SK-N-SH (cell line): ENCODE measurements at places on chromosomes 12 and 14. TPM values are rescaled to one million over a fixed set of nuclear protein-coding genes. Genes with fewer than 3 reads are reported as not detected.

DNA sequence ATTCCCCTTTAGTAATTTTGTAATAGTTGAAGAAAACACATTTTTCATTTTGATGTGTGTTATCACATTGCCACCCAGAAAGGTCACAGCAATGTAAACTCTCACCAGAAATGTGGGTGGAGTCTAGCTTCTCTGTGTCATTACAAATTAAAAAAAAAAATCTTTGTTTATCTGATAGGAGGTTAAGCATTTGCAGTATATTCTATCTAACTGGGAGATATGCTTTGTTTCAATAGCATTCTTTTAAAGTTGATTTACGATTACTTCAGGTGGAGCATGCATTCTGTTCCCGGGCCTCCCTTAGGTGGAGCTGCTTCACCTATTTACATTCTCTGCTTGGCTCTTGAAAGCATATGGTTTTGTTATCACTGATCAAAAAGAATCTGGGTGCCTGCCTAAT lies 7.8 kb downstream of the ADIPOR2 start:
- no peak for DNase-seq

DNA sequence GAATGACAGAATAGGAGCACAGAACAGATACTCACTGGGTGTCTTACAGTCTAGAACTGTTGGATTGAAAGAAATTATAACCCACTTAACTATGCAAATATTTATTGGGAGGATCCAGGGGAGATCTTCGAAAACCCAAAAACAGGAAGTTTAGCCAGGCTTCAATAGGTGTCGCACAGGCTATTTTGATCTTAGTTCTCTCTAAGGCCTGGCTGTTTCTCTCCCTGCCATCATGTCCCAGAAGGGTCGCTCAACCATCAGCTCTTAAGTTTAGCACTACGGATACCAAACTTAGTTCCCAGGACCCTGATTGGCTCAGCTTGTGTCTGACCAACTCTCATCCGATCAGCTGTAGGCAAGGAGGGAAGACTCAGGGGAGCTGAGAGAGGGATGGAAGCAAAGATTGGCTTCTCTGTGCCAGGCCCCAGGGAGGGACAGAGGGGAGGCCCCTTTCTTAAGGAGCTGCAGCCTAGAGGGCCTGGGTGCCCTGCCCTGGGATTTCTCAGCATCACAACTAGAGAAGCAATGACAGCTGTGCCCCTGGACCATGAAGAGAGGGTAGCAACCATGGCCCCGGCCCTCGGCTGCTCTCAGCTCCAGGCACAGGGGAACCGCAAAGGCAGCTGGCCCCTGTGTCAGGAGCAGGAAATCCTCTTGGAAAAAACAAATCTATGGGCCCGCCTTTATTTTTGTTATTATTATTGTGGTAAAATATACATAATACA lies 13.5 kb downstream of the PHETA1 start:
- DNase-seq = no peak

Gene TMCC3
- polyA plus RNA-seq = 0.42 and 0.53 TPM in 2 replicates

GRCh38 chr12:112900298-112901145 lies 6.2 kb upstream of the OAS1 start:
- DNase-seq = peak; percentile 50

Gene KRT8
- 47.7 and 49.4 TPM in 2 replicates for polyA plus RNA-seq

DNA sequence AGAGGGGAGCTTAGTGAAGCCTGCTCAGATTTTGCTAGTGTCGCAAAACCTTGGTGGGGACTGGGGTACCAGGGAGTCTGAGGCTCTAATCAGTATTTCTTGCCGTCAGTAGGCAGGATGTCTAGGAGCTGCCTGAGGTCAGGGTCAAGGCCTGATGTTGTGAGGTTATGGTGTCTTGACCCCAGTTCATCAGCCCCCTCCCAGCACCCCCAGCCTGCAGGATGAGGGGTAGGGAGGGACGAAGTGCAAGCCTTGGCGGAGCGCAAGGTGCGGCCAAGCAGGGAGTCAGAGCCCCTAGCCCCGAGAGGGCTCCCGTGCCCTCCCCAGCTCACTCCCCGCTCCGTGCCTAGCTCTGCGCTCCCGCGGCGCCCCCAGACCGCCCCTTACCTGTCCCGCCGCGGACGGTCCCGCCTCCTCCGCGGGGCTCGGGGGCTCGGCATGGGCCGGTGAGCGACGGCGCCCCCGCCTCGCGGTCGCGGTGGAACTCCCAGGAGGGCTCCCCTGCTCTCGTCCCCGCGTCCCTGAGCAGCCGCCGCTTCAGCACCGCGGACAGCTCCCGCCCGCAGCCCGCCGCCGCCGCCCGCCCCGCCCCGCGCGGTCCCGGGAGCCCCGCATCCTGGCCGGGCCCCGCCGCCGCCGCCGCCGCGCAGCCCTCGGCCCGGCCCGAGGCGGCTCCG lies 347 bp downstream of the SYNDIG1L start:
- DNase-seq = peak; percentile 83

- no peak for DNase-seq
These were observed 39.7 kb upstream of the STAB2 start for GRCh38 chr12:103547376-103547775.

GRCh38 chr14:72907886-72908285 lies 14.0 kb upstream of the DPF3 start:
- no peak for DNase-seq

- no peak for DNase-seq
These were observed 1077.0 kb downstream of the LRFN5 start for GRCh38 chr14:42683707-42684106.

GRCh38 chr14:32319368-32320049 lies 9.6 kb upstream of the AKAP6 start:
- no peak for DNase-seq

Gene GPR162
- 16.4 and 18.6 TPM in 2 replicates for polyA plus RNA-seq

- DNase-seq = peak; percentile 27
These were observed 14.5 kb downstream of the BAG5 start for GRCh38 chr14:103547941-103548462.

DNA sequence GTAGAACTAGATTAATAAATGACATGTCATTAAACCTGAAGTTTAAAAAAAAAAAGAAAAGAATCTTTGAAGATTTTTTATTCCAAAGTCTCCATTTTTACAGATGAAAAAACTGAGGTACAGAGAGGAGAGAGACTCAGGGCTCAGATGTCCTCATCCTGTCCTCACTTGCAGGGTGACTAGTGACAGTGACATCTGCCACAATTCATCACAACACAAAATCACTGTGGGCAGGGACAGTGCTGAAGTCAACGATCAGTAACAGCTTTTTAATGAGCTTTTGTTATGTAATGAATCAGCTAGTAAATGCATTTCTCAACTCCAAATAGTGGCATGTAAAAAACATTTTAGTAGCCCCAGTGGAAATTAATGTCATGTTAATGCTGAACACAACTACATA lies 138.5 kb downstream of the NTF3 start:
- no peak for DNase-seq

DNA sequence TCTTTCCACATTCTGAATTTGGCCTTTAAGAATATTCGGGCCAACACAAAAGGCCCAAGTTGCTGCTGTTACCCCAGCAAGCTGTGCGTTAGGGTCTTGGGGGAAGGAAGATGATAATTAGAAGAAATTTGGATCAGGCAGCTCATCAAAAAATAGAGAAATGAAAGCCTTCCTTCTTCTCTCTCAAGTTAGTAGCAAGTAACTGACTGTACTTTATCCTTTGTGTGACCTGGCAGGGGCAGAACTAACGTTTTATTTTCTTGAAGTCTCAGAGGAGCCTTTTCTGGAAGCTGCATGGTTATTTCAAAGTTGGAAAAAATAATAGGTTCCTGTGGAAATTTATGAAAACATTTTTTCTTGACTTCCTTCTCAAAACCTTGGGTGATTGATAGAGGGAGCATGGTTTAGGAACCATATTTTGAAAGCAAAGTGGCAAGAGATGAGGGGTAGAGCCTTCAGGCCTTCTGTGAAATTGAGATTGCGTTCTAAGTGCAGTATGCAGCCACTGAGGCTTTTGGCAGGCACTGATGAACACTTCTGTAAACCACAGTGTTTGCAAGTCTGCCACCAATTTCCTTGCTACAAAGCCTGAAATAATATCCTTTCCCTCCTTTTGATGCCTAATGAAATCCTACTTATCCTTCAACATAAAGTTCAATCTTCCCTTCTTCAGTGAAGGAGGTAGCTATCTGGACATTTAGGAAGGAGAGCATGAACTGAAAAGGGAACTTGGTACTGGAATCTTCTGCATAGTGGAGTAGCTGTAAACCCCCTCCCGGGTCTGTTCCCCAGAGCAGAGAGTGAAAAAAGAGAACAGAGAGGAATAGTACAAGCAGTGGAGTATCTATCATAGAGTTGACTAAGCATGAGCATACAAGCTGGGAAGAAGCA lies 123.2 kb downstream of the FGD4 start:
- no peak for DNase-seq

GRCh38 chr12:80936642-80937390 lies 918 bp downstream of the LIN7A start:
- DNase-seq = peak; percentile 44

DNA sequence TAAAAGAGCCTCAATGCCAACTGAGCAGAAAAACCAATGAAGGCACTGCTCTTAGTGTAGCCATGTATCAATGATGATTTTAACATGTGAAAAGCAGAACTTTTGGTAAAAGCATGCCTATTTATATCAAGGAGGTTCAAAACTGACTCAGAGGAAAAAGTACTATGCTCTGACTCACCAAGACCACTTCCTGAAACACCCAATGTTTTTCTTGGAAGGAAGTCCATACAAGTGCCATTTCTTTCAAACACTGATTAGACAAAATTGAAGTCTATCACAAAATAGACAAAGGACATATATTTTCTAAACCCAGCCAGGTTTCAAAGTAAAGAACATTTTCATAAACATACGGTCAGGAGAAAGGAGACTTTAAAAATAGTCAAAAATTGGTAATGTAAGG lies 88.6 kb downstream of the EPS8 start:
- DNase-seq = no peak

DNA sequence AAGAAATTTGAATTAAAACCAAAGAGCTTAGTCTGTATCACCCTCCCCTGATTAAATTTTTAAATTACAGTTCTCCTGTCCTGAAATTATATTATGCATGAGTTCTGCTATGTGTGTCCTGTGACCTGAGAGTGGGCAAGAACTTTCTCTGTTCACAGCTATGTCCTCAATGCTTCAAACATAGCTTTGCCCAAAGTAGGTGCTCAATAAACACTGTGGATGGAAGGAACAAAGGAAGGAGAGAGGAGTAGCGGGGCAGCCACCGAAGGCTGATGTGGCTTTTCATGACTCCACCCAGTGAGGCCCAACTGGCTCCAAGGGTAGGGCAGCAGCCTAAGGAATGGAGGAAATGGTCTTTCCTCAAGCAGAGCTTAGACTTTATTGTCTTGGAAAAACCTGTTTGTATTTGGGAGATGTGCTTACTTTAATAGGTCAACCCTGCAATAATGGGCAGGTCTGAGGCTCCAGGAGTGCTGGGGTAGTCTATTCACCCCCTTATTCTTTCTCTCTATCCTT lies 7.6 kb upstream of the MARK3 start:
- DNase-seq = no peak

Gene JAG2
- polyA plus RNA-seq = 1.7 TPM in 2 replicates

Gene SYT1
- polyA plus RNA-seq = 12.7 and 17.0 TPM in 2 replicates

Gene TDRD9
- not detected in 2 replicates for polyA plus RNA-seq

Gene NGB
- polyA plus RNA-seq = not detected in 2 replicates

GRCh38 chr12:76719171-76720041 lies 44.5 kb upstream of the ZDHHC17 start:
- no peak for DNase-seq

DNA sequence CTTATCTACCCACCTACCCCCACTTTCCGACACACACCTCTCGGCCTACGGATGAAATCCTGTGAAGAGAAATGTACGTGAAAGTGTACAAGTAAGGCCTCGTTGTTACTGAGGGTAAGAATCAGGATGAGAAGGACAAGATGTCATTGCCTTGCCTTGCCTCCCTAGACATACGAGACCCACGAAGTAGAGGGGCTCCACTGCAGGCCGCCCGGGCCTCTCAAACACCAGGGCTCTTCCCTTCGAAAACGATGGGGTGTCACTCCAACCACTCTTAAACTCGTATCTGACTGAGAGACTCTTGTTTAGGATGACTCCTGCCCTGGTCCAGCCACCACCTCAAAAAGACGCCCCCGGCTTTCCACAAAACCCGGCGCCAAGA lies 498 bp downstream of the RACGAP1 start:
- no peak for DNase-seq

GRCh38 chr14:90659156-90659555 lies 157.1 kb downstream of the TTC7B start:
- DNase-seq = no peak

GRCh38 chr12:32964981-32965585 lies 68.5 kb upstream of the PKP2 start:
- no peak for DNase-seq

Gene RFC5
- polyA plus RNA-seq = 15.3 and 16.0 TPM in 2 replicates

DNA sequence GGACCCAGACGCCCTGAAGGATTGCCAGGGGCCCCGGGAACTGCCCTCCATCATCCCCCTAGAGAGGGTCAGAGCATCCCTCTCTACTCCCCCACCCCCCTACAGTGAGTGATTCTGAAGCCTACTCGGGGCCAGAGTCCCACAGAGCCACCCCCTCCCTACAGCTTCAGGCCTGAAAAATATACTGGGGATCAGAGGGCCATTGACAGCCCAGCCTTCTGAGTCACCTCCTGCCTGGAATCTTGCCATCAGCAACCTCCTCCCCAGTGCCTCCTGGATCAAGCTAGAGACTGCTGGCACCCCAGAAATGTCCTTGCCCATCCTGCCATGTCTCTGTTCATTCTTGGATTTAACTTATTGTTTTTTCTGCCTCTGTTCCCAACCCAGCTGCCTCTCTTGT lies 21.7 kb upstream of the MIA2 start:
- DNase-seq = no peak

Gene MYF6
- polyA plus RNA-seq = not detected in 2 replicates

GRCh38 chr14:99737451-99737951 lies 53.4 kb downstream of the CYP46A1 start:
- DNase-seq = peak; percentile 67

DNA sequence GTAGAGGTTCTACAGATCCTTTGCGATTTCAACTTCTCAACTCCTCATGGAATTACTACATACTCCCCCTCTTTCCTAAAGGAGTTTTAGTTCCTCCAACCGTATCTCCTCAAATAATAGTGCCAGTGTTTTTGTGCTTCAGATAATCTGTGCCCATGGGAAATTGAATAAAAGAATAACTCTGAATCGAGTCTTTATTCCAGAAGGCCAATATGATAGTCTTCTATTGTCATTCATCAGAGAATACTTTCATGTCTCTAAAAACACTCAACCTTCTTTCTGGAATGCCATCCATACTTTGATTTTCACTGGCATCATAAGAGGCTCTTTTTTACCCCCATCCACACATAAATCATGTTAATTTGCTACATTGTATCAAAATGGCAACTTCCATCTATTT lies 911.3 kb upstream of the USP15 start:
- DNase-seq = no peak

DNA sequence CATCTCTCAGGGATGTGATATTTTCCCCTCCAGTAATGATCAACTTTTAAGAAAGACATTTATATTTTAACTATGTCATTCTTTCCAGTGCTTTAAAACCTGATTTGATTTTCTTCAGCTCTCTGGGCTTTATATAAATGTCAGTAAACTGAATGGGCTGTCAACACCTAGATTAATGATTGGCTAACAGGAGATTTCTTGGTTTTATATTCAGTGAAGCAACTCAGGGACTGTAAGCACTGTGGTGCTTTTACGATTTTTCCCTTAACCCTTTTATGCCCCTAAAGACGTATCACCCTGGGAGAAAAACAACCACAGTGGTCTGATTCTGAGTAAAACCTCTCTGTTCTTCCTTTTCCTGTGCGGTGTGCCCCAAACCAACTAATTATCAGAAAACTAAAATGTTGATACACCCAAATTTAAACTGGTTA lies 38.0 kb downstream of the PTGER2 start:
- no peak for DNase-seq
